ENCODE measurements at places on chromosomes 1 and 21.
A peak's percentile ranks its signal among the peaks of the same experiment; 100 is the strongest.

DNA sequence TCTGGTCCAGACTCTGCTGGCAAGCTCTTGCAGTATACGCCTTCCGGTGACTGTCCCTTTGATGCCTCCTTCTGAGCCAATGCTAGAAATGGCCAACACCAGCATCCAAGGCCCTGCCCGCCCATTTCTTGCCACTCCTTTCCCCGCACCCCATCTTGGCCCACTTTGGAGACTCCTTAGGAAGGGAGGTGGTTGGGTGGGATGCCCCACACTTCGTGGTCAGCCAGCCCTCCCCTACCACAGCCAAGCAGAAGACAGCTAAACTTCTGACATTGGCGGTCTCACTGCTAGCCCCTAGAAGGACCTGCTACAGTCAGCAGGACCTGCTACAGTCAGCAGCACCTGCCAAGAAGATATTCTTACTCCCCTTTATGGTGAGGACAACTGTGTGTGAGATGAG, 73.5 kb upstream of the CLDN14 start:
- DNase-seq = no peak

GRCh38 chr1:30085811-30086770, 637.3 kb downstream of the MATN1 start:
- DNase-seq = no peak

DNA sequence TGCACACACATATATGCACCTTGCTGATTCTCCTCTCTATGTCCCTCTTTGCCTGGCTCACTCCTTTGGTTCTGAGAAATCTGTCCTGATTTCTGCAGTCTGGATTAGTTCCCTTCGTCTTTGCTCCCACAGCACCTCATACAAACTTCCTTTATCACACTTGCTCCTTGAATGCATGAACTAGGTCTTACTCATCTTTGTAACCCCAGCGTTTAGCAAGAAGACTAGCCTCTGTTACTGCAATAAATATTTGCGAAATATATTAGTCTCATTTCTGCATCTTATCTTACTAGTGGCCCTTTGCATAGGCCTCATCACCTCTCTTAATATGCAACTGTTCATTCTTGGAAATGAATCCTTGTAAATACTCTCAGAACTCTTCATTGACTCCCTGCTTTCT, 11.4 kb downstream of the SMYD2 start:
- DNase-seq = no peak

DNA sequence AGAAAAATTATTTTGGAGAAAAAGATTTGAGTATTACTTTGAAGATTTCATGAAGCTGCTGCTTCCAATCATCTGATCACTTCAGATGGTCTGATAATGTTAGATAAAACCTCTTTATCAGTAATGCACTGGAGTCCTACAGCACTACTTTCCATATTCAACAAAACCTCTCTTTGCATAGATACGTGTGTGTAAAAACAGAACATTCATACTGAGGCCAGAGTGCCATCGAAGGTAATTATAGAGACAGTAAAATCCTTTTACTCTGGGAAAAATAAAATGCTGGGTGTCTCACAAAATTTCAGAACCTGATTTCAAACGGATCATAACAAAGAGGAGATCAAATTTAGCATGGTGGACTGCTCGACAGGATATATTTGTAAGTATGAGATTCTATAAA, at the start of gene RGS13:
RGS13 (plus strand) TSS at position 209 of the 400 bp plus-strand sequence. CDS start 8,188 bp downstream, outside the sequence.
- no peak for DNase-seq

GRCh38 chr21:38259665-38260064, 2.9 kb downstream of the KCNJ15 start:
- DNase-seq = no peak

- no peak for DNase-seq
Observed at GRCh38 chr1:21503706-21504377, 5.4 kb upstream of the ALPL start.

GRCh38 chr1:81600878-81601622, 199.7 kb upstream of the ADGRL2 start:
- no peak for DNase-seq

DNA sequence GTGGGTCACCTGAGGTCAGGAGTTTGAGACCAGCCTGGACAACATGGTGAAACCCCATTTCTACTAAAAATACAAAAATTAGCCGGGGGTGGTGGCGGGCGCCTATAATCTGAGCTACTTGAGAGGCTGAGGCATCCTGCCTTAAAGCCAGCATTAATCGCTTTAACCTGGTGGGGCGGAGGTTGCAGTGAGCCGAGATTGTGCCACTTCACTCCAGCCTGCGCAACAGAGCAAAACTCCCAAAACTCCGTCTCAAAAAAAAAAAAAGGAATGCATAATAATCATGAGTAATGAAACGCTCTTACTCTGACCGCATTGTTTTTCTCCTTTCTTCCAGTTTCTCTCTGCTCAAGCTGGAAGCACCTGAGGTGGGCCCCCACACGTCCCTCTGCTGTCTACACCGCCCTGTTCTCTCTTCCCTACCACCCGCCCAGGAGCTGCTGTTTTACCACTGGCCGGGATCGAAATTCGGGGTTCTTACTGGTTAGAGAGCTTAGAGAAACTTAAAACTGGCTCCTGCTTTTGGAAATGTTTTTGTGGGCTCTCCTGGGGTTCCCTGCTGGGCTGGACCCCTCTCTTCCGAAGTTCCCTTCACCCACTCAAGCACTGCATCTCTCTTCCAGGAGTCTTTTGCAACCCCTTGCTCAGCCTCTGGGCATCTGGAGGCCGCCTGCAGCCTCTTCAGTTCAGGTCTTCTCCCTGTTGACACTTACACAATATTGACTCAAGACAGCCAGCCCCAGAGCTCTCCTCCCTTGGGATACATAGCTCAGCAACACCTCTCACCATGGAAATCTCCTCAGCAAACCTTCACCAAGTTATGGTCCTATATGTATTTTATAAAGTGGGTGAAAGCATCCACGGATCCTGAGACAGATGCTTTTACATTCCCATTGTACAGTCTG, 62.5 kb downstream of the FAM163A start:
- no peak for DNase-seq

GRCh38 chr1:1307923-1308755, at the start of the genes ACAP3 and PUSL1:
Gene ACAP3 (minus strand): TSS chr1:1307930. CDS start chr1:1307815, 115 bp downstream.
Gene PUSL1 (plus strand): TSS chr1:1308597. CDS start chr1:1308644, 47 bp downstream.
- peak; percentile 89 for DNase-seq

DNA sequence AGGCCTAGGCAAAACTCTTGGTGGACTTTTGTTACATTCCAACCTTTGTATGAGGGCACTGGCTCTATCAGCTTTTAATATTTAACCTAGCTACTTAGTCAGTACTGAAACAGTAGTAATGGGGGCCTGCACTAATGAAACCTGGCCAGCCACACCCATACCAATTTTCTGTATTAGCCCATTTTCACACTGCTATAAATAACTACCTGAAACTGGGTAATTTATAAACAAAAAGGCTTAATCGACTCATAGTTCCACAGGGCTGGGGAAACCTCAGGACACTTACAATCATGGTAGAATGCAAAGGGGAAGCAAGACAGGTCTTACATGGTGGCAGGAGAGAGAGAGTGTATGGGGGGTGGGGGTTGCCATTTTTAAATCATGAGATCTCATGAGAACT, 245.7 kb upstream of the RGS18 start:
- no peak for DNase-seq

GRCh38 chr1:55893155-55893554, 678.0 kb upstream of the USP24 start:
- no peak for DNase-seq

DNA sequence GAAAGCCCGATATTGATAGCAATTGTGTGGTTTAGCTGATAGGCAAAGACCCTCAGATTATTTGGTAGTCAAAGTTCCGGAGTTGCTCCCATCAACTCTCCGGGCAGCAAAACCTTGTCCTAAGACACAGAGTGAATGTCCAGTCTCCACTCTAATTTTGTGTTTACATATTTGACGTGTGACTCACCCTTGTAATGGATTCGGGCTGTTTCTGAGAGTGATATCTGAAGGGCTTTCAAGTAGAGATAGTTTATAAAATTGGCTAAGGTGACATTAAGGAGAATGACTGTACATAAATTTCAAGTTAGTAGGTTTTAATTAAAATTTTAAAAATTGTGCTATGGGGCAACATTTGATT, 154.2 kb downstream of the CNIH3 start:
- DNase-seq = no peak

GRCh38 chr1:9106286-9106685, 22.6 kb downstream of the GPR157 start:
- no peak for DNase-seq

DNA sequence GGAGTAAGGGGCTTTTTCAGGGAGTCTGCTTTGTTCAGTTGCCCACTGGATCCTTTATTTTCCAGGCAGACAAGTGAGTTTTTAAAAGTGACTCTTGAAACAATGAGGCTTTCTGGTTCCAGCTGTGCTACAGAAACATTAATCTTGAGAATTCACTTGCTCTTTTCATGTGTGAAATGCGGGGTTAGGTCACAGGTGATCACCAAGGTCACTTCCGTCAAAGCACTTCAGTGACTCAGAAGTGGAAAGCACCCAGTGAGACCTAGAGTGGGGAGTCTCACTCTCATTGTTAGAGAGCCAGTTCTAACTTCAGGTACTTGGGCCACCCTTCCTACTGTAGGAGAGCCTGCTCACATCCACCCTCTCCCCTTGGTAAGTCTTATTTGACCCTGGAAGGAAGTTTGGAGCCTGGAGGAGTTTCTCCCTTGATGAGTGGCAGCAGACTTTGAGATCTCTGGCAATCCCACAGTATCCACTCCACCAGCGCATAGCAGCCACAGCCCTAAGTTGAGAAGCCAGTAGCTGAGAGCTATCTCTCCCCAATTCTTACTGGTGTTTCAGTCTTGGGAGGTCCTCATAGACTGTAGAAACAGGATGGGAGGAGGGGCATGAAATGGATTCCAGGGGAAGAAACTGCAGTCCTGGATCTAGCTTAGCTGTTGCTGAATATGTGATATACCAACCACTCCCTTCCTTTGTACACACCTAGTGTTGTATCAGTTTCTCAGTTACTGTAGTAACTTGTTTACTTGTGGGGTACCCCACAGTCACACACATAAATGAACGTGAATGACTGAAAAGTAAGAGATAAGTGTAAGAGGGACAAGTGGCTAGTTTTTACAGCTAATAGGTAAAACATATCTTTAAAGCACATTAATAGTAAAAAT, 3.1 kb downstream of the TACSTD2 start:
- DNase-seq = no peak

DNA sequence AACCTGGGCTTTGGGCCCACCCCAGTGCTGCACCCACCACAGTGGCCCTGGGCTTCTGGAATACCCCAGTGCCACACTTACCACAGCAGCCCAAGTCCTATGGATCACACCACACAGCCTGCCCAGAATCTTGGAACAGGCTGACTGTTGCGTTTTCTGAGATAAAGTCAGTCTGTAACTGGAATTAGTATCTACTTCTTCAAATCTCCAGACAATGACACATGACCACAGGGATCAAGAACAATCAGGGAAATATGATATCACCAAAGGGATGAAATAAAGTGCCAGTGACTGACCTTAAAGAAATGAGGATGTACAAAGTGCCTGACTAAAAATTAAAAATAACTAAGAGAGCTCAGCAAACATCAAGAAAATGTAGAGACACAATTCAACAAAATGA, 239.7 kb upstream of the PLD5 start:
- no peak for DNase-seq

- DNase-seq = no peak
Observed at GRCh38 chr1:94296018-94296417, 58.6 kb upstream of the ARHGAP29 start.

- DNase-seq = no peak
Observed at GRCh38 chr1:206495493-206496046, 11.8 kb upstream of the RASSF5 start.

DNA sequence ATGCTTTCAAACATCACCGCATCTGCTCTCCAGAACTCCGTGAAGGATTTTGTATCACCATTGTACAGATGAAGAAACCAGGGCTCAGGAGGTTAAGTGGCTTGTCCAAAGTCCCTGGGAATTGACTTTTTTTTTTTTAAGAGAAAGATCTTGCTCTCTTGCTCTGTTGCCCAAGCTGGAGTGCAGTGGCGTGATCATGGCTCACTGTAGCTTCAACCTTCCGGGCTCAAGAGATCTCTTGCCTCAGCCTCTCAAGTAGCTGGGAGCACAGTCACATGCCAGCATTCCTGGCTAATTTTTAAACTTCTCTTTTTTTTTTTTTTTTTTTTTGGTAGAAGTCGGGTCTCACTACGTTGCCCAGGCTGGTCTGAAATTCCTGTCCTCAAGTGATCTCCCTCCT, 6.9 kb upstream of the TAS1R2 start:
- DNase-seq = no peak

- no peak for DNase-seq
Observed at GRCh38 chr1:190738317-190738716, 260.7 kb upstream of the BRINP3 start.

- no peak for DNase-seq
Observed at GRCh38 chr1:181179987-181180365, 91.5 kb downstream of the IER5 start.

DNA sequence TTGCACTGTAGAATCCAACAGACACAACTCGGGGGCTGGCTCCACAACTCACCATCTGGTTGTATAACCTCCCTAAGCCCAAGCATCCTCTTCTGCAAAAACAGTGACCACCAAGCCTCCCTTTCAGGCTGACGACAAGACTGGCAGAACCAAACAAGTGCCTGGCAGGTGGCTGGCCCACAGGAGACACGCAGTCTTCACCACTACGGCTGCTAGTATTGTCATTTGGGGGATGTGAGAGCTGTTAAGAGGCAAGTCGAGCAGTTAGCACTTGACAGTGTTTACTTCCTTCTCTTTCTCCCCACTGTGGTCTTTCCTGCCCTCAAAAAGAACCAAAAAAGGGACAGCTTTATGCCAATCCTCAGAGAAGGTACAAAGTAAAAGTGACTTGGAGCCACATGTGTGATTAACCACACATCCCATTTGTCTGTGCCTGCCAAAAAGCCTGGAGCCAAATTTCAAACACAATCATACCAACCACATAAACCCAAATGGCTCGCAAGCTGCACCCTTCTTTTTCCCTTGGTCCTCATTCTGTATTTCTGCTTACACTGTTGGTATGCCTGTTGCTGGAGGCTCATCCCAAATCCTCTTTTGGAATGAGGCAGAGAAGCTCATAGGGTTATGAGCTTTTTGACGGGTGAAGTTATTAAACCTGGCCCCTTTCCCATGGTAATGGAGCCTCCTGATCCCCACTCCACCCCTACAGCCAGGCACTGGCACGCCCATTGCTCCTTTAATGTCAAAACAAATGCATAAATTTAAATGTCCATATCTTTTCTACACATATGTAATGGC, 94.1 kb downstream of the TGFBR3 start:
- no peak for DNase-seq

- DNase-seq = no peak
Observed at GRCh38 chr1:71101839-71102376, 21.1 kb upstream of the ZRANB2 start.

DNA sequence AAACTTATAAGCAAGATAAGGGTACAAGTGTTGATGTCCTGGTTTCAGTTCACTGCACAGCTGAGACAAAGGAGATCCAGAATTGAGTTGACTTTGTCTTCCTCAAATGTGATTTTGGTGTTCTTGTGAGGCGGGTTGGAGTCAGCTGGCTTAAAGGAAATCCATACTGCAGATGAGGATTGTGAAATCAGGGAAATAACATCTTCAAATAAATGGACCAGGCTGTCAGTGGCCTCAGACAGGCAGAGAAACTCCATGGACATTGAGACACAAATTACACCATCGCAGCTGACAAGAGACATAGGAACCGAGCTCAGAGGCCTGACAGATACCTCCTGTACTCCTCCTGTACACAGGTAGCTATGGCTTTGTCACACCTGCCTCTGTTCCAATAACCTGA, 27.0 kb upstream of the REG4 start:
- no peak for DNase-seq

Data from activated naive CD4-positive, alpha-beta T cell (primary cell).